ENCODE measurements at places on chromosomes 12 and 14.

GRCh38 chr12:56299308-56299852, 750 bp downstream of the CS start:
- DNase-seq, result no peak

DNA sequence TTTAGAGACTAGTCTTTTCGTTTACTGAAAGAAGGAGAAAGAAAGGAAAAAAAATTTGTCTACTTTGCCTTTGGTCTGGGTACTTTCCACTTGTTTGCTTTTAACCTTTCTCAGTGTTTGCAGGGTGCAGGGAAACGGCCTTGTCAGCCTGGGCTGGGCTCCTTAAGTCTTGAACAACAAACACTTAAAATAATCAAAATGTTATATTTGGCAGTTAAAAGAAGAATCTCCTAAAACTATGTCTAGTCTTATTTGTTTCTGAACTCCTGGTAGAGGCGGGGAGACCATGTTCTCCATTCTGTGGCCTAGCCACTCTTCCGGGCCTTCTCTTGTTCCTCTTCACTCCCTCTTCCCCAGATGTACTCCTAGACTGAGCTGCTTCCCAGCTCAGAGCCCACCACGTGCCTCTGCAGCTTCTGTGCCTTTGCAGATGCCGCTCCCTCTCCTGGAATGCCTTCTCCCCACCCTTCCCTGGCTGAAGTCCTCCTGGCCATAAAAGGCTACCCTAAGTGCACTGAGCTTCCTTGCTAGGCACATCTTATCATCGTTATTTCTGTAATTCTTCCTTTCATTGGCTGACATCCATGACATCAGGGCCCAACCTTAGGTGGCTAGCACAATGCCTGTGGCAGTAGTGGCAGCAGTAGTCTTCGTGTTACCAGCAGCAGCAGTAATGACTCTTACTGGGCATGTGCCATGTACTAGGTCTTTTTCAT, 432.9 kb downstream of the ZFP36L1 start:
- no peak for DNase-seq

- peak; percentile 33 for DNase-seq
These were observed 17.7 kb downstream of the SMCO2 start for GRCh38 chr12:27464220-27464554.

- no peak for DNase-seq
These were observed 52.9 kb downstream of the SVOP start for GRCh38 chr12:108967869-108968540.

- no peak for DNase-seq
These were observed 4.6 kb downstream of the SINHCAF start for GRCh38 chr12:31321186-31321896.

DNA sequence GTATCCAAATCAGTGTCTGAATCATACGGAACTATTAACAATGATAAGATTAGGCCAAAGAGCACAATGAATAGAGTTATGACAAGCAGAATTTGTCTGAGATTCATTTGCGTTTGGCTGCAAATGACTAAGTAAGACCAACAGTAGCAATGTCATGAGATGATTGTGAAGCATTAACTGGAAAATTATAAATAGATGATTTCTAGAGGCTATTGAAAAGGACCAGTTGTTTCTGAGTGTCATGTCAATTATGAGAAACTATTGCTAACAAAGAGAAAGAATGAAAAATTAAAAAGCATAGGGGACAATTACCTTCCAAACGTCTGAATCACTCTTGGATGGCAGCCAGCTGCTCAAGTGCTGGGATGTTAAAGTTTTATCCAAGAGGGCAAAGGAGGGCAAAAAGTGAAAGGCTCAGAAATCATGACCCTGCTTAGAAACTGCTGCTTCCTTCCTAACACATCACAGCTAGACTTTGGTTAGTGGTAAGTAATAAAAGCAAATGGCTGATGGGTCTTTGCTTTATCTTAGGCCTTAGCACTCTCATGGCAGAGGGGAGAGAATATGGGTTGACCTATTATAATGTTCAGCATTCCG, 89.0 kb downstream of the AKAP6 start:
- DNase-seq, result no peak

GRCh38 chr12:2449586-2449985, 345.2 kb upstream of the FKBP4 start:
- DNase-seq, result no peak

DNA sequence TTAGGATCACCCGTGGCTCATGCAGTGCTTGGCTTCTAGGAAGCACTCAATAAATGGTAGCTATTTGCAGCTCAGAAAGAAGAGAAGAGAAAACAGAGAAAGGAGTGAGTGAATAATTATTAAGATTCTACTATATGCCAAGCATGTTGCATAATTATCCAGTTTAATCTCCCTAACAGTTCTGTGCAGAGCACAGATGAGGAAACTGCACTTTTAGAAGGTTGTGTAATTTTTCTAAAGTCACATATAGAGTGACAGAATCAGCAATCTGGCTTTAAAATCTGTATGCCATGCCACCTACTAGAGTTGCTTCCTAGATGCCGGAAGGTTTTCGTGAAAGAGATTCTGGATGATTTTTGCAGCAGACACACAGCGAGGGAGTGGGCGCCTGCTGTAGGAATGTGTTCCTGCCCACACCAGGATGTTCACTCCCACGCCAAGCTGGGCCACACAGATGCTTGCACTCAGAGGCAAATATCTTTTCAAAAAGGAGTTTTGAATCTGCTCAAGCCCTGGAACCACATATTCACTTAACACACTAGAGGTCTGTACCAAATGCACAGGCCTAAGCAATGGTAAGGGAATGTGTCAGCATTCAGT, 50.2 kb upstream of the SMCO2 start:
- no peak for DNase-seq

- no peak for DNase-seq
These were observed 4.7 kb downstream of the DYNLL1 start for GRCh38 chr12:120500581-120500980.

DNA sequence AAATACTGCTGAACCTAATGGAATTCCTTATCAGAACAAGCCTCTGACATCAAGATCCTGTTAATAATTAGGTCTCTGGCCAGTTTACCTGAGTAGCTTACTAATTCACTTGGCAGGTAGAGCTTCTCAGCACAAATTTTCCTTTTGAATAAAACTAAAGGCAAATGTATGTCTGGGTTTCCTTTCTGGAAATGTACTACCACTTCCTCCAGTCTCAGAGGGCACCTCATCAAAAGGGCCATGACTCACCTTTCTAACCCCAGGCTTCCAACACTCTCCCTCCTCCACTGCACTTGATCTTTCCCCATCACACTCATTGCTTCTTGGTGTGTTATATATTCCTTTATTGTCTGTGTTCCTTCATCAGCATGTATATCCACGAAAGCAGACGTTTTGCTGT, 90.5 kb downstream of the SLC2A13 start:
- DNase-seq, result no peak

DNA sequence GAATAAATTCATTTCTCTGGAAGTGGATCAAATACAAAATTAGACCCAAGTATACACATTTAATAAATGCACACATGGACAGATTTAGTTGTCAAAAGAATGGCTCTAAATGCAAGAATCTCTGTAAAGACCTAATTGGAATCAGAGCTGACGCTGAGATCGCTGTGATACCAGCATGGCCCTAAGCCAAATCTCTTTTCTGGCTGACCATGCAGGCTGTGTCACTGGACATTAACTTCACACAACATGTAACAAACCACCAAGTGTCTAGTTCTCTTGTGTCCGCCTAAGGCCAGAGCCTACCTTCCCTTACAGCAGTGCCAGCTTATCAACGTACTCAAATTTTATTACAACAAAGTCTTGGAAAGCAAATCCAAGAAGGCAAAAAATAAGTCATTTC, 127.5 kb downstream of the MED13L start:
- no peak for DNase-seq

DNA sequence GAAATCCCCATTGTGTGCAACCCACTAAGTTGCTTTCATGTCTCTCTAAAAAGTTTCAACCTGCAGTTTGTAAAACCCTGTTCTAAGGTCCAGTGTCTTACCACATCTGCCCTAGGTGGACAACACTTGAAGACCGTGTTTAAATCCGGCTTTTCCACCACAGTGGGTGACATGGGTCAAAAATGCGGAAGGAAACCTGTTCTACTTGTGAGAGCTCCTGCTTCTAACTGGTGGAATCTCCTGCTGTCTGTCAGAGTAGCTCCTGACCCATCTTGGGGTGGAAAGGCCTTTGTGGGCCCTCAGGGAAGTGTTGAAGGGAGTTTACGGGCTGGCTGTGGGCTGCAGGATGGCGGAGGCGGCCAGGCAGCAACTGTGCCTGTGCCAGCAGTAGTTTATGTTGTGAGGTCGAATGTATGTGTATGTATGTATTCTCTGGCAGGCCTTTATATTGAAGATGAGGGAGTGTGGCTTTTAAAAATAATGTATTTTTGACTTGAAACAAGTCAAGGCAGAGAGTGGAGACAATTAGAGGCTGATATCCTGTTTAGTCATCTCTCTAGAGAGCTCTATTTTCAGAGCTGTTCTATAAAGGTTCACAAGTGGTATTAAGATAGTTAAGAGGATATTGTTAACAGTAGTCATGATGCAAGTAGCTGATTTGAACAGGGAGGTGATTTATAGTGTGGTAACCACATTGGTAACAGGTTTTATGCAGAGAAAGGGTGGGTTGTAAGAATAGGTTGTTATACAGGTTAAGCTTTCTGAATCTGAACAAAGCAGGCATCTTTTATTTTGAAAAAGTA, 67.0 kb downstream of the PRKCH start:
- no peak for DNase-seq

- DNase-seq, result no peak
These were observed 5.5 kb downstream of the CSRNP2 start for GRCh38 chr12:51077930-51078329.

DNA sequence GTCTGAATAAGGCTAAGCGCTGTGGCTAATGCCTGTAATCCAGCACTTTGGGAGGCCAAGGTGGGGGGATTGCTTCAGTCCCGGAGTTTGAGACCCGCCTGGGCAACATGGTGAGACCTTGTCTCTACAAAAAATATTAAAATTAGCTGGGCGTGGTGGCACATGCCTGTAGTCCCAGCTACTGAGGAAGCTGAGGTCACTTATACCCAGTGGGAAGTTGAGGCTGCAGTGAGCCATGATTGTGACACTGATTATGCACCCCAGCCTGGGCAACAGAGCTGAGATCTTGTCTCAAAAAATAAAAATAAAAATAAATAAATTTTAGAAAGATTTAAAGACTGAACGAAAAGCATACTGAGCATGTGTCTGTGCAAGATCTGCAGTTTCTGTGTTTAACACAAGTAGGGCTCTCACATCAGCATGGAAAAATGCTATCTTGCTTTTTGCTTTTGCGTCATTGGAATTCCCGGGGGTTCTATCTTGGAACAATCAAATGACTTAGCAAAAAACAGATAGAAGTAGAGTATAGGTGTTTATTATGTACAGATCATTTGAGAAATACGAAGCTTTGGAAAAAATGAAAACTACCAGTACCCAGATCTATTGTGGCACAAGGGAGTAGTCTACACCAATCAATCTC, 161.9 kb downstream of the CAPZA3 start:
- DNase-seq, result no peak

DNA sequence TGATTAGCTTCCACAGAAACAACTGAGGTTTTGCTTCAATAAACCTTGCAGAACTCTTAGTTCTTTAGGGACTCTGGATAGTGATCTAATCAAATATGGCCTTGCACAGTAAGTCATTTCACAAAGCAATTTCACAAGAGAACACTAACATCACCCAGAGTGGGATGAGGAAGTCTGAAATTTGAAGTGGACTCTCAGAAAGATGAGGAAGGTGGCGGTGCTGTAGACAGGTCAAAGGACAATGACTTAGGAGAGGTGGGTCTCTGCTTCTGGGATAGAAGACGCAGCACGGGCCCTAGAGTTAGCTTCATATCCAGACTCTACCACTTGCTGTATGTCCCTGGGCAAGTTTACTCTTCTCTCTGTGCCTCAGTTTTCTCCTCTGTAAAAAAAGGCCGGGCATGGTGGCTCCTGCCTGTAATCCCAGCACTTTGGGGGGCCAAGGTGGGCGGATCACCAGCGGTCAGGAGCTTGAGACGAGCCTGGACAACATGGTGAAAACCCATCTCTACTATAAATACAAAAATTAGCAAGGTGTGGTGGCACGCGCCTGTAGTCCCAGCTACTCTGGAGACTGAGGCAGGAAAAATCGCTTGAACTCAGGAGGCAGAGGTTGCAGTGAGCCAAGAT, 18.9 kb downstream of the FOS start:
- no peak for DNase-seq

- DNase-seq, result no peak
These were observed 27.1 kb upstream of the PCED1B start for GRCh38 chr12:47052274-47052673.

- DNase-seq, result no peak
These were observed 28.4 kb downstream of the BCL2L14 start for GRCh38 chr12:12099102-12099501.

- peak; percentile 7 for DNase-seq
These were observed 138.5 kb downstream of the DICER1 start for GRCh38 chr14:95018821-95019220.

- DNase-seq, result no peak
These were observed 5.0 kb upstream of the DUSP6 start for GRCh38 chr12:89357297-89357730.

GRCh38 chr14:67666750-67667449, 7.5 kb downstream of the VTI1B start:
- DNase-seq, result no peak

DNA sequence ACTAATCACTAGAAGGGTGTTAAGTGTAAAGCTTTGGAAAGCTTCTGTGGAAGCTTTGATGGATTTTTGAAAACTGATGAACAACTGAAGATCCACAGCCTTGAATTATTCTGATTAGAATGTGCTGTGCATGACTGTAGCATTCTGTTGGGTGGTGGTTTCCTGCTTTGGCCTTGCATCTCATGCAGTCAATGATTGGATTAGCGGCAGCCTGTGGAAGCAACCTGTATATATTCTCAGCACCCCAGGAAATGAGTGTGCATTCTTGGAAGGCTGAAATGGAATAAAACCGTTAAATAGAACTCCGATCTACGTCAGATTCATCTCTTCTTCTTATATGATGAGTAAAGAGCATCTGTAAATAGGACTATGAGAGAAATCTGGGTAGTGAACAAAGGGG, 120.2 kb downstream of the SLC16A7 start:
- no peak for DNase-seq

DNA sequence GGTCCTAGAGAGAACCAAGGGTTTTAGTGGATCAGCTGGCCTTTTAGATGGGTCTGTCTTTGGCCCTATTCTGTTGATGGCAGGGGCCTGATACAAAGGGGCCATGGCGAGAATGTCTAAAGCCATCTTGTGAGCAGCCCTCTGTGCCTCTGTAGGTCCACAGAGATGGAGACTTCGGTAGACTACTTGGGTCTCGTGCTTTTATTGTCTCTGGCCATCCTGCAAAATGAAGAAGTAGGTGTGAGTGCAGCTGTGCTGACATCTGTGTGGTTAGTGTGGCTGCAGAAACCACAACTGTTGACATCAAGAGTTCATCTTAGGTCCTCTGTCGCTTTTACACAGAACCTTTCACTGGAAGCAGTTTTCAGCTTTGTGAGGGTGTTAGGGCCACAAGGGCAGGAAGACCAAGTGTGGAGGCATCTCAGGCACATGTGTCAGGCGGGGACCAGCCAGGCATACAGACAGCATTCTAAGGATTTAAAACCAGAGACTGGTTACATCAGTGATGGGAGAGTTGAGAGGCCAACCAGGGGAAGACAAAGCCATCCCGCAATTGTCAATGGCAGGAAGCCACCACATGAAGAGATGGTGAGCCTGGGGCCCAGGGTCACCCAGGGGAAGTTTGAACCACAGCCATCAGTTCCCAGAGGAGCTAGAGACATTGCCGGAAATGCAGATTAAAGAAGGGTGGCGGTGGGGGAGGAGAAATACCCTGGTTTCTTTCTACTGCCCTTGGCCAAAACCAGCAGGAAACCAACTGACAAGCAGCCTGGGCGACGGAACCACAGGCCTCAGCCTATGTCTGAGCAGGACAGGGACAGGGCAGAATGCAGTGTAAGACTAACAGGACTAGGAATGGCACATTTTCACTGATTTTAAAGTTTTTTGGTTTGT, 13.0 kb upstream of the TPCN1 start:
- no peak for DNase-seq

- no peak for DNase-seq
These were observed 15.1 kb downstream of the ADIPOR2 start for GRCh38 chr12:1705774-1706631.

All from GM04504 (cell line).